Endothelial cell of umbilical vein (primary cell): ENCODE measurements at places on chromosomes 5 and 9. TPM values are rescaled to one million over a fixed set of nuclear protein-coding genes. Genes with fewer than 3 reads are reported as not detected.

The NEUROG1 gene
- total RNA-seq = not detected in 2 replicates

The PCDHA9 gene
- total RNA-seq = not detected in 2 replicates

The CXCL14 gene
- total RNA-seq = not detected in 2 replicates

The URM1 gene
- 100 and 101 TPM in 2 replicates for total RNA-seq

The HRCT1 gene
- 1.2 and 5.2 TPM in 2 replicates for total RNA-seq

The PLPPR1 gene
- total RNA-seq = 0.18 TPM in 1 of 2 replicates, not detected in the other

- H3K27ac ChIP-seq = no peak overlapping the region
- no peaks in the 10 kb centered on the region for H3K27me3 ChIP-seq
- no peaks in the 10 kb centered on the region for H3K36me3 ChIP-seq
- H3K4me3 ChIP-seq = no peak overlapping the region
Measured at GRCh38 chr5:158773161-158773560, 326.6 kb downstream of the EBF1 start.

GRCh38 chr5:56656846-56657726 is 158.3 kb upstream of the MAP3K1 start:
- H3K27me3 ChIP-seq = peaks cover 15% of the 10 kb centered on the region
- no peaks in the 10 kb centered on the region for H3K4me1 ChIP-seq
- no peak overlapping the region for H3K27ac ChIP-seq
- DNase-seq = no peak
- no peak overlapping the region for H3K4me3 ChIP-seq

DNA sequence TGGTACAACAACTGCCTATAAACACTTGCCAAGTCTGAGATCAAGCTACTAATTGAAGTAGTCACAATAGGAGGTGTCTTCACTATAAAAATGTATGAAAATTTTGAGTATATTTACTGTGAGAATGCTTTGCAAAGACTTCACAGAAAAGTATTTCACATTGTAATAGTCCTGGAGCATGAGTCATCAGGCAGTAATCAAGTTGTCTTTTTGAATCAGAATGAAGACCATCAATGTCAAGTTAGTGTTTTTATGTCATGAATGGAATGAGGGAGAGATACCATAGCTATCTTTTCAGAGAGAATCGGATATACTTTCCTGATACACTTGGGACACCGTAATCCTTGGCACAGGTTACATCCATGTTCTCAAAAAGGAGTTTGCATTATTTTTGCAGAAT is 466.9 kb upstream of the ARRDC3 start:
- H3K4me1 ChIP-seq = no peaks in the 10 kb centered on the region
- H3K27ac ChIP-seq = no peak overlapping the region
- H3K4me3 ChIP-seq = no peak overlapping the region
- DNase-seq = no peak
- H3K36me3 ChIP-seq = no peaks in the 10 kb centered on the region

DNA sequence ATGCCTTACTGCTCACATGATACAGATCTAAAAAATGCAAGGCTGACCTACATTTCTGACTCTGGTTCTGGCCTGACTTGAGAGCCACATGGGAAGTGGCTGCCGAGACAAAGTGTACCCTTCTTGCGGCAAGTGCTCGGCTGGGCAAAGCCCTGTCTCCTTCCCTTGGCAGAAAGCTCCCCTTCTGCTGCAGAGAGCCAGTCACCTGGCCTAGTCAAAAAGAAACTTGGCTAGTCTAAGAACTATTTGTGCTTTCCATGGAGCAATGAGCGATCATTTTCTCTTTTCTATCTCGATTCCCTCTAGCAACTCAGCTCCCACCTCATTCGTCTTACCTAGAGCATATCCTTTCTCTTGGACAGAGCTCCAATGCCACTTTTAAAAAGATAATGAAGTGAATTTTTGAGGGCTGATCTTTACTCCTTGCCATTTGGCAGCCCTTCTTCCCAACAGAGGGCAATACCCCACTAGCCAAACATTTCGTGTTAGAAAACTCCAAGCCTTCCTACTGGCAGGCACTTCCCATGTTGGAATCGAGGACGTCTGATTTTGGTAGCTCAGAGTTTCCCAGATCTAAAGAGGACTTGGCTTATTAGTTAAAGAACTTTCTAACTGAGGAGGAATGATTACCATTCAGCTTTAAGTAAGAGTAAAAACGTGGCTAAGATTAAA is 108.1 kb upstream of the PRRC1 start:
- H3K36me3 ChIP-seq = no peaks in the 10 kb centered on the region
- no peaks in the 10 kb centered on the region for H3K4me1 ChIP-seq
- H3K4me3 ChIP-seq = no peak overlapping the region

- H3K4me1 ChIP-seq = peaks cover 28% of the 10 kb centered on the region
- H3K4me3 ChIP-seq = peak overlapping the region; percentile 34
- H3K36me3 ChIP-seq = no peaks in the 10 kb centered on the region
- H3K27me3 ChIP-seq = peaks cover 79% of the 10 kb centered on the region
Measured at GRCh38 chr9:21964925-21965385, 29.2 kb downstream of the CDKN2A start.

GRCh38 chr5:8660133-8660893 is 791.4 kb downstream of the MTRR start:
- no peak overlapping the region for H3K27ac ChIP-seq
- H3K4me3 ChIP-seq = no peak overlapping the region
- no peaks in the 10 kb centered on the region for H3K27me3 ChIP-seq
- H3K4me1 ChIP-seq = no peaks in the 10 kb centered on the region
- no peaks in the 10 kb centered on the region for H3K36me3 ChIP-seq
- no peak for DNase-seq

GRCh38 chr9:127545196-127546124 is 66.6 kb upstream of the STXBP1 start:
- H3K4me1 ChIP-seq = peaks cover 39% of the 10 kb centered on the region
- H3K27me3 ChIP-seq = no peaks in the 10 kb centered on the region
- no peak overlapping the region for H3K4me3 ChIP-seq
- DNase-seq = peak; percentile 47
- H3K36me3 ChIP-seq = no peaks in the 10 kb centered on the region
- H3K27ac ChIP-seq = peak overlapping the region; percentile 34

- H3K4me3 ChIP-seq = no peak overlapping the region
- H3K27me3 ChIP-seq = no peaks in the 10 kb centered on the region
- H3K4me1 ChIP-seq = peaks cover 14% of the 10 kb centered on the region
- peaks cover 2% of the 10 kb centered on the region for H3K36me3 ChIP-seq
- H3K27ac ChIP-seq = no peak overlapping the region
Measured at GRCh38 chr9:126337729-126338372, 11.2 kb downstream of the MVB12B start.

DNA sequence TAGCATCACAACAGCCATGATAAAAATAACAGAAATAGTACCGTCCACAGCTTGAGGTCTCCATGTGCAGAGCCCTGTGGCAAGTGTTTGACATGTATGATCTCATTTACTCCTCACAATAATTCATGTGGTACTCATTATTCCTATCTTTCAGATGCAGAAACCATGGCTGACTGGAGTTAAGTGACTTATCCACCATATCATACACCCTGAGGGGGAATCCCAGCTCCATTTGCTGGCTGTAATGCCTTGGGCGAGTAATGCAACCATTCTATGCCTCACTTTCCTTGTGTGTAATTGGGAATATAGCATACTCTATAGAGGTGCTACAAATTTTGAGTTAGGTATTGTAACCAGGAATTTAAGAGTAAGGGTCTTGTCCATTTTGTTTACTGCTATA is 347.0 kb upstream of the CLINT1 start:
- H3K36me3 ChIP-seq = no peaks in the 10 kb centered on the region
- no peaks in the 10 kb centered on the region for H3K27me3 ChIP-seq
- H3K4me3 ChIP-seq = no peak overlapping the region
- H3K27ac ChIP-seq = no peak overlapping the region

GRCh38 chr9:89902450-89903140 is 297.8 kb downstream of the GADD45G start:
- DNase-seq = no peak
- no peak overlapping the region for H3K27ac ChIP-seq
- no peak overlapping the region for H3K4me3 ChIP-seq
- H3K36me3 ChIP-seq = no peaks in the 10 kb centered on the region
